Occipital lobe (tissue), 3 donors: ENCODE measurements at places on chromosomes 5 and 9. TPM values are rescaled to one million over a fixed set of nuclear protein-coding genes. Genes with fewer than 3 reads are reported as not detected.

Gene BRINP1
- 51.3 TPM for total RNA-seq

Gene NR6A1
- 2.0 TPM for total RNA-seq

Gene ADAMTS12
- 1.2 TPM for total RNA-seq

Gene FOXD4L3
- total RNA-seq: 0.47 TPM

Gene PTGES
- 3.3 TPM for total RNA-seq

Gene KCNV2
- total RNA-seq: not detected

Gene STKLD1
- total RNA-seq: 1.6 TPM

Gene PTGDS
- total RNA-seq: 52.1 TPM

Gene PCDHB6
- total RNA-seq: 3.1 TPM

Gene OLFM1
- total RNA-seq: 77.8 TPM

Gene EIF4EBP3
- total RNA-seq: not detected

Gene PCDHGA5
- total RNA-seq: 6.6 TPM

Gene IRX1
- total RNA-seq: not detected

Gene DPYSL3
- 977 TPM for total RNA-seq

Gene ORM2
- total RNA-seq: not detected

Gene SIT1
- total RNA-seq: not detected

Gene TIMD4
- not detected for total RNA-seq

Gene ITGA2
- 5.5 TPM for total RNA-seq

Gene ALDH7A1
- total RNA-seq: 34.3 TPM

Gene OGN
- 15.1 TPM for total RNA-seq

Gene SPATA31A3
- not detected for total RNA-seq

Gene HMMR
- total RNA-seq: 3.0 TPM

Gene LEAP2
- total RNA-seq: 2.0 TPM

Gene FLT4
- 2.3 TPM for total RNA-seq
